ENCODE measurements at places on chromosomes 1 and 21.
A peak's percentile ranks its signal among the peaks of the same experiment; 100 is the strongest.

GRCh38 chr1:231778009-231778719, 151.6 kb downstream of the DISC1 start:
- DNase-seq: no peak

- no peak for DNase-seq
Observed at GRCh38 chr1:198641501-198641900, 2.7 kb downstream of the PTPRC start.

GRCh38 chr1:205701891-205702290, 21.6 kb upstream of the SLC45A3 start:
- no peak for DNase-seq

DNA sequence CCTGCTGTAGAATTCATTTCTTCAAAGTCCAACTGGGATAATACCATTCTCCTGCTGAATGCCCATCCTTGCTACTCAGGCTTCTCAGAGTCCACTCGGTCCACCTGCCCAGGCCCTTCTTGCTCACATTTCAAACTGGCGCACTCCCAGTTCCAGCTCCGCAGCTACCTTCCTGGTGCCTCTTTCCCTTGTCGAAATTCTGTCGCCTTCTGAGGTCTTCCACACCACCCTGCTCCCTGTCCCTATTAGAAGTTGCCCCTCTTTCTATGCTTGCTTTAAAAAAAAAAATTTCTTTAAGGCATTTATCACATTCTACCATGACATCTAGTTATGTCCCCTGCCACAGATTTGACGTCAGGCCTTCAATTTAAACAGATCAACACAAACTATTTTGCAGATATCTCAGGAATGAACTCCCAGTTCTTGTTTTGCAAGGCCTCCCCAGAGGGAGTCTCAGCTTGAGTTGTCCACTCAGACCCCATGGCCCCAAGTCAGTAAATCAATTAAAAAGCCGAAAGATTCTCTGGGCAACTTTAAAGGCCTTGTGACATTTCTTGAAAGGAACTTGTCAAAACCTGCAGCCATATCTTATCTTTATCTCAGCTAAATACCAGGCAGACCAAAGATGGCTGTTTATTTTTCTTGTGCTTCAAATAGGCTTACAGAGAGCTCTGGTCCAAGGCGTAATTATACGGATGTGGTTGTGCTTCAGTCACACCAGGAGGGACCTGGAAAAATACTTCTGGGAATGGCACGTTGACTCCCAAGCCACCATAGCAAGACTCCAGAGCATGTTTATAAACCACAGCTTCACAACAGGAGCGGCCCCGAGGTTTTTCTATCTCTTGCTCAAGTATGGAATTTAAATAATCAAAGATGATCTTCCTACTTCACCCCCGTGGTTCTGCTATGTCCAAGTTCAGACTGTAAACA, 2.2 kb downstream of the FAM89A start:
- no peak for DNase-seq

GRCh38 chr1:220544901-220545303, 17.0 kb downstream of the MARK1 start:
- no peak for DNase-seq

DNA sequence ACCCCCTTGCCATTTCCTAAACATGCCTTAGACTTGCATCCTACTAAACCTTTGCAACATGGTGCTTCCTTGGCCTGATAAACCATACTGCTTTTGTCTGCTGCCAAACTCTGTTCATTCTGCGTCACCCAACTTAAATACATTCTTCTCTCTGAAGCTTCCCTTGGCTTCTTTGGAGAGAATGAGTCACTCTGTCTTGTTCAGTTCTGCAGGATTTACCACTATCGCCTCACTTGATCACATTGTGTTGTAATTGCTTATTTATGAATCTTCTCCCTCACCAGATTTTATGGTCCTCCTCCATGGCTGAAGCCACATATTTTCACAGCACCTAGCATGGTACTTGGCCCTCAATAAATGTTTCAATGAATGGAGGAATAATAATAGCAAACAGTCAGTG, 21.7 kb upstream of the TUT4 start:
- no peak for DNase-seq

DNA sequence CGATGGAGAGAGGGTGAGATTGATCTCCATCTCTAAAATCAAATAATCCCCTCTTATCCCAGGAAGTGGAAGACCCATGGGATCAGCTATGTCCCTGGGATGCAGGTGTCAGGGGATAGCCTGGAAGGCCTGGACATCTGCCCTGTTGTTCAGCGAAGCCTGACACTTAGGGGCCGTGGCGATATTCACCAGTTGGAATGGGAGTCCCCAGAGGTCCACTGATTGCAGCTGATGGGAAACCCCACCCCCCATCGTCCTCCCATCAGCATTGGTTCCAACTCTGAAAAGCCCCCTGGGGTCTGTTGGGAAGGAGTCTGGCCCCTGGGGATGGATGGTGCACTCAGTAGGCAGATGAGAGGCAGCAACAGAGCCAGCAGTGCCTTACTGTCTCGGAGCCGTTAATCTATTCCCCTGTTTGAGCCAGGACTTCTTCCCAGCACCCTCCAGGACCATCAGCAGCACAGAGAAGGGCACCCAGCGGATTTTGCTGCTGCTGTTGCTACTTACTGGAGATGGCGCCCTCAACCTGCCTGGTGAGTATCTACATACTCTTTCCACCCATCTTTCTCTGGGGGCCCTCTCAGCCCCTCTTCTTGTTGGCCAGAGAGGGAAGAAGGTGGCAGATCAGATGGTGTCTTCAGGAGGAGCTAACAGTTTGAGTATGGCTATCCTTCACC, 13.4 kb downstream of the CATSPER4 start:
- no peak for DNase-seq

DNA sequence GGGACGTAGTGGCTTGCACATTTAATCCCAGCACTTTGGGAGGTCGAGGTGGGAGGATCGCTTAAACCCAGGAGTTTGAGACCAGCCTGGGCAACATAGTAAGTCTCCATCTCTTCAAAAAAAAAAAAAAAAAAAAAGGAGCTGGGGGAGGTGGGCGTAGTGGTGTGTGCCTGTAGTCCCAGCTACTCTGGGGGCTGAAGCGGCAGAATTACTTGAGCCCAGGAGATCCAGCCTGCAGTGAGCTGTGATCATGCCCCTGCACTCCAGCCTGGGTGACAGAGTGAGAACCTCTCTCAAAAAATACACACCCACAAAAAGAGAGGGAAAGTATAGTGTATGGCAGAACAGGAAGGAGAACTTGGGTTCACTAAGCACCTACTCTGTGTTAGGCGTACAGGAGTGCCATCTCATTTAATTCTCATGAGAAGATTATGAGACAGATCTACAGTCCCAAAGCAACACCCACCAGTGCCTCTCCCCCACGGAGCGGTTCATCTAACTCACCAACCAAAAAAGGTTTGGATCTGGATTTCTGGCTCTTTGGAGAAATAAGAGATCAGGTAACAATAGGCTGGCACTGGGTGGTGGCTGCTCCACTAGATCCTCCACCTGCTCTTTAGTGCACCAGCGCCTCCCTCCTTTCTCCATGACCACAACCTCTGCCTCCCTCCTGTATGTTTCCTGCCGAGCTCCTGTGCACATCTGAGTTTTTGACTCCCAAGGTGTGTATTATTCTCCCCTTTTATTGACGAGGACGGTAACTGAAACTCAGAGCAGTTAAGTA, 1.4 kb upstream of the TRAF5 start:
- DNase-seq: no peak

DNA sequence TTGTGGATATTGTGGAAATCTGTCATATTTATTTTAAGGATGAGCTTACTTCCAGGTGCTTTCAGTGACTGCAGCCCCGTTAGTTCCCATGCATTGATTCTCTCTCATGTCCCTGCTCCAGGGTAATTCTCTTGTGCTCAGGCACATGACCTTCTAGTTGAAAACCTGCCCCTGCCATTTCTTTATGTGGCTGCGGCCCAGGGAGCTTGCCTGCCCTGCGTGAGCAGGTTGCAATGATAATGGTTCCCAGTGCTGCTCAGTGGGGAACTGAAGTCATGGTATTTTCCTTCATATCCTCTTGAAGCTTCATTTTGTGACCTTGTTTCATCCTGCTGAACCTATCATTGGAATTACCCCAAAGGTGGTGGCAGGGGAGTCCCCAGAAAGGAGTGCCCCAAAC, 229.8 kb downstream of the DISC1 start:
- DNase-seq: no peak

- DNase-seq: no peak
Observed at GRCh38 chr1:4847711-4848110, 193.3 kb downstream of the AJAP1 start.

- no peak for DNase-seq
Observed at GRCh38 chr1:175318633-175319032, 126.1 kb upstream of the KIAA0040 start.

DNA sequence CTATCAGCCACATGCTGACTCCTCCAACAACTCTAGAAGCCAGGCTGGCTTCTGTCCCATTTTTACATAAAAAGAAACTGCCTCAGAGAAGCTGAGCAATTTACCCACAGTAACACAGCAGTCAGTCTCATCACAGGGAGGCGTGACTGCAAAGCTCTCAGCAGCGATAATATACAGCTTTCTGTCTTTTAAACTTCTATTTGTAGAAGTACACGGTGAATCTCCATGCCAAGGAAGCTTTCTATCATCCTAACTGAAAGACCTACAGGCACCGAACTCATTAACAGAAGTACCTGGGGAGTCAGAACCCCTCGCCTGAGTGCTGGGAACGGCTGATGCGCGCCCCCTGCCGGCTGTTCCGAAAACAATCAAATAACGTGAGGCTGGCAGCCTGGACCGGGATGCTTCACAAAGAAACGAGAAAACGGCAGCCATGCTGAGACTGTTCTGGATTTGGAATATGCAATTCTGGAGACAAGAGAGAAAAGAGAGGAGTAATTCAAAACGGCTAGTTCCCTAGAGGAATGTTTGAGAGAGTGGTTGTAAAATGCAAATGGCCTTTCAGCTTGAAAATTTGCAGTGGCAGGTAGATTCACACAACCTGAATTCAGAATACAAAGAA, 43.5 kb upstream of the RAB4A start:
- peak; percentile 32 for DNase-seq

- DNase-seq: no peak
Observed at GRCh38 chr21:42591170-42591869, 62.1 kb upstream of the PDE9A start.

GRCh38 chr1:16167331-16168143, 11.7 kb upstream of the EPHA2 start:
- DNase-seq: no peak

GRCh38 chr1:218616681-218617080, 271.5 kb downstream of the TGFB2 start:
- DNase-seq: no peak

- DNase-seq: no peak
Observed at GRCh38 chr1:62070384-62071011, 124.2 kb upstream of the L1TD1 start.

- no peak for DNase-seq
Observed at GRCh38 chr1:5819391-5820025, 172.7 kb downstream of the NPHP4 start.

- no peak for DNase-seq
Observed at GRCh38 chr1:38941527-38942019, at the start of gene RHBDL2. Gene RHBDL2, minus strand, starts transcription at chr1:38941830. Its CDS starts 22,618 bp downstream, at chr1:38919212.

GRCh38 chr1:216458812-216459211, 35.6 kb upstream of the USH2A start:
- DNase-seq: no peak

DNA sequence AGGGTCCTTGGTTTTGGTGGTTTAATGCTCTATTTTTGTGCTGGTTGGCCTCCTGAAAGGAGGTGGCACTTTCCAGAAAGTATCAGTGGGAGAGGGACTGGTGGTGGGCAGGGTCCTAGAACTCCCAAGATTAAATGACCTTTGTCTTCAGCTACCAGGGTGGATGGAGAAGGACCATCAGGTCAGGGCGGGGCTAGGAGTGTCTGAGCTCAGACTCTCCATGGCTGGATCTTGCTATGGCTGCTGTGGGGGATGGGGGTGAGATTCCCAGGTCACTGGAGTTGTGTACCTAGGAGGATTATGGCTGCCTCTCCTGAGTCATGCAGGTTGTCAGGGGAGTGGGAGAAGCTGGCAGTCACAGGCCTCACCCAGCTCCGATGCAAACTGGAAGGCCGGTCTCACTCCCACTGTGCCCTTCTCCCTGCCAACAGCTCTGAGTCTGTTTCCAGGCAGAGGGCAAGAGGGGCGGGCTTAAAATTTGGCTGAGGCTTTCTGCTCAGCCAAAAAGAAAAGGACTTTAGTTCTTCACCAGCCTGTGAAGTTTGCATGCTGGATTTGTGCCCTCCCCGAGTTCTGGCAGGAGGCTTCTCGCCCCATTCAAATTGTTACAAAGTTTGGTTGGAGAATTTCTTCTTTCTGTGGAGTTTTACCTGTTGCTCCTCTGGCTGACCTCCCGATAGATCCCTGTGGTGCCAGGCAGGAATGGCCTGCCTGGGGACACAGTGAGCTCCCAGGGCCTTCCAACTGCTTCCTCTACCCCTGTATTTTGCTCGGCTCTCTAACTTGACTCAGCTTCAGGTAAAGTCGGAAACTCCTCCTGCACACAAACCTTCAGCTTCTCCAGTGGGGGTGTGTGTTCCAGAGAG, 13.1 kb upstream of the KYAT3 start:
- no peak for DNase-seq

- no peak for DNase-seq
Observed at GRCh38 chr1:202805886-202806844, 2.1 kb downstream of the KDM5B start.

GRCh38 chr1:84497631-84498275, 8.4 kb upstream of the SPATA1 start:
- no peak for DNase-seq

DNA sequence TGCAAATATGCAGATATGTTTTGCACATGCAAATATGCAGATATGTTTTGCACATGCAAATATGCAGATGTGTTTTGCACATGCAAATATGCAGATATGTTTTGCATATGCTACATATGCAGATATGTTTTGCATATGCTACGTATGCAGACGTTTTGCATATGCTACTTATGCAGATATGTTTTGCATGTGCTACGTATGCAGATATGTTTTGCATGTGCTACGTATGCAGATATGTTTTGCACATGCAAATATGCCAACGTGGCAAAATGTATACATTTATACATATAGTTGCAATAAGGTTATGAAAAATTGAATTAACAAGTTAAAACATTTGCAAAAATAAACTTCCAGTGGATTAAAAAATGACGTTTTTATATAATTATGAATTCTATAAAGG, 30.8 kb upstream of the TP53BP2 start:
- DNase-seq: no peak

- DNase-seq: no peak
Observed at GRCh38 chr1:18093193-18093592, 14.4 kb upstream of the IGSF21 start.

GRCh38 chr1:183578856-183579255, 11.4 kb downstream of the NCF2 start:
- DNase-seq: no peak

DNA sequence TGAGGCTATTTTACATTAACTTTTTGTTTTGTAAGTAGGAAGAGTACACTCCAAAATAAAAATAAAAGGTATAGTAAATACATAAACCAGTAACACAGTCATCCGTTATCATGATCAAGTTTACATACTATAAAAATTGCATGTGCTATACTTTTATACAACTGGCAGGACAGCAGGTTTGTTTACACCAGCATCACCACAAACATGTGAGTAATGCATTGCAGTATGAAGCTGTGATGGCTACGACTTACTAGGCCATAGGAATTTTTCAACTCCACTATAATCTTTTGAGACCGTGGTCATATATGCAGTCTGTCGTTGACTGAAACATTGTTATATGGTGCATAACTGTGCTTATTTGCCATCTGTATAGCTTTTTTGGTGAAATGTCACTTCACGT, 106.2 kb downstream of the CENPF start:
- no peak for DNase-seq
